Nephron progenitor cell (in vitro differentiated cells): ENCODE measurements at places on chromosomes 1 and 21.

DNA sequence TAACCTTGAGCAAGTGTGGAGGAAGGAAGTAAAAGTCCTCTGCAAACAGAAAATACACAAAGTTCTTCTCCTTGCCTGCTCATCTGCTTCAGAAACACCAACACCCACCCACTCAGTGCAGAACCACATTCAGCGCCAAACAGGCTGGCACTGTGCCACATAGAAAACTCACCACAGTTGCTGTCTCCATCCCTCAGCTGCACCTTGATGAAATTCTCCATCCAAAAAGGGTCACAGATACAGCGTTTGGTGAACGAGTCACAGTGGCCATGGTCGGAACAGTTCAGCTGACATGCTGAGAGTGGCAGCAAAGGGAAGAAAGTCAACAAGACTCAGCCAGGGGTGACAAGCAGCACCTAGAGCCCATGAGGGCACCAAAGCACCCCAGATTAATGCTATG lies 114.5 kb downstream of the KIAA0319L start:
- DNase-seq: no peak

DNA sequence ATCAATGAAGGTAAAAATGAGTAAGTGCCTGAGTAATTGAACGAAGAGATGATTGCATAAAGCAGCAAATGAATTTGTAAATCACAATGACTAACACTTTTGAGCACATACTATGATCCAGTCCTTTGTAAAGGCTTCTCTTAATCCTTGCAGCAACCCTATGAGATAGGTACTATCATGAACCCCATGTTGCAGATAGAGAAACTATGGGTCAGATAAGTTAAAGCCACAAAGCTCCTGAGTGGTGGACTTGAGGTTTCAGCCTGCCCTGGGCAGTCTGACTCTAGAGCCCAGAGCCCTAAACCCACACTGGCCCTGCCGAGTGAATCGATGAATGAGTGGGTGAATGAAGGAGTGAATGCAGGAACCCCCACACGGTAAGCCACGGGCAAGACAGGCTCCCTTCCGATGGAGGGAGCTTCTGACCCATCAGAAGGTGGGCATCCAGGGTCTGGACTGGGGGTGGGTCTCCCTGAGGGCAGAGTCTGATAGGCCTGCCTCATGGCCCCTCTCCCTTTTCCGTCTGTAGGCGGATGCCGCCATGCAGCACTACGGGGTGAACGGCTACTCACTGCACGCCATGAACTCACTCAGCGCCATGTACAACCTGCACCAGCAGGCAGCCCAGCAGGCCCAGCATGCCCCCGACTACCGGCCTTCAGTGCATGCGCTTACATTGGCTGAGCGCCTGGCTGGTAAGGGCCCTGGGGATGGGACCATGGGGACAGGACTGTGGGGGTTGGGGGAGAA lies 17.0 kb downstream of the DMBX1 start:
- DNase-seq: no peak

GRCh38 chr1:173477286-173478093 lies at the start of gene PRDX6:
Gene PRDX6, plus strand, starts transcription at chr1:173477335. Its CDS starts 63 bp downstream, at chr1:173477398.
- peak; percentile 58 for DNase-seq

DNA sequence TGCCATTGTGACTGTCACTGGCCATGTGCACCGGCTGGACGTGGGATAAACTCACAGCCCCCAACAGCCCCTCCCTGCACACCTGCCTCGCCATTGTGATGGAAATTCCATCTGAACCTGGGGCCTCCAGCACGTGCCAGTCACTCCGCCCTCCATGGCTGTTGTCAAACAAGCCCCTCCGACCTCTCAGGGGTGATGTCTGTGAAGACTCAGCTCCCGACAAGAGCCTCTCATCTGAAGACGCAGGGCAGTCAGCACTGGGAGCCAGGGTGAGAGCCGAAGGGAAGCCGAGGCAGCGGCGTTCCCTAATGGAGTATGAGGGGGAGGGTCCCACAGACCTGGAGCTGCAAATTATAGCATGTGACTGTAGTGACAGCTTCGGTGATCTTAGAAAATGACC lies 1.4 kb upstream of the KRTAP10-2 start:
- DNase-seq: no peak

DNA sequence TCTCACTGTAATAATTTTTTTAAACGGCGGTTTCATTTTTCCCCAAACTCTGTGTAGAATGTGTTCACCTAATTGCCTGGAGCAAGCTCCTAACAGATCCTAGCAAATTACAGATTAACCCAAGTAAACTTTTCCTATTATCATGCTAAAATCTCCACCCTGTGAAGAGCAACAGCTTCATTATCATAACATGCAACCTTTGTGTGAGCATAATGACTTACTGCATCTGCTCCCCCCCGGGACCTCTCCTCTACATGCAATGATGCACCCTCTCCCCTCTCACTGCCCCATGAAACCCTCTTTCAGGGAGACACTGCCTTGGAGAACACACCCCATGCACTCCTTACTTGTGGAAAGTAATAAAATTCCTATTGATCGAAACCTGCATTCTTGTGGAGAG lies 717.0 kb upstream of the TMPRSS15 start:
- DNase-seq: no peak
